ENCODE measurements at places on chromosomes 13 and 19.

DNA sequence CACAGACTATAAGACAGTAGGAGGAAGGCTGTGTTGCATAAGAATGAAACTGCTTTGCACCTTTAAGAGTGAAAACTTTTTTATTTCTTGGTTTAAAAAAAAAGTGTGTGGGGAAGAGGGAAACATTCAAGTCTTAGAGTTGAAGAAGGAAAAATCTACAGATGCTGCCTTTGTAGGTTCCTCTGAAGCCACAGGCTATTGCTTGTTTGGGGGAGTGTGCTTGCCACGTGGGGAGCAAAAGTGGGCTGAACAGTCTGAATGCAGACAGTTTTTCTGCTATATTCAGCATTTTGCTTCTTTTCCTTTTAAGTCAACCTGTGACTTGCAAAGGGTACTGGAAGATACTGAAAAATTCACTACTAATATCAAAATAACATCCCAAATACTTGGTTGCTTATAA, 36.9 kb downstream of the EFNB2 start:
- DNase-seq: no peak

- DNase-seq: no peak
Observed at GRCh38 chr19:51324167-51324481, 12.7 kb downstream of the IGLON5 start.

GRCh38 chr13:96632536-96633320, 361.5 kb downstream of the OXGR1 start:
- DNase-seq: peak; percentile 60

GRCh38 chr13:59270327-59270726, 893.4 kb downstream of the DIAPH3 start:
- DNase-seq: no peak

- no peak for DNase-seq
Observed at GRCh38 chr13:21938636-21939035, 267.8 kb downstream of the FGF9 start.

DNA sequence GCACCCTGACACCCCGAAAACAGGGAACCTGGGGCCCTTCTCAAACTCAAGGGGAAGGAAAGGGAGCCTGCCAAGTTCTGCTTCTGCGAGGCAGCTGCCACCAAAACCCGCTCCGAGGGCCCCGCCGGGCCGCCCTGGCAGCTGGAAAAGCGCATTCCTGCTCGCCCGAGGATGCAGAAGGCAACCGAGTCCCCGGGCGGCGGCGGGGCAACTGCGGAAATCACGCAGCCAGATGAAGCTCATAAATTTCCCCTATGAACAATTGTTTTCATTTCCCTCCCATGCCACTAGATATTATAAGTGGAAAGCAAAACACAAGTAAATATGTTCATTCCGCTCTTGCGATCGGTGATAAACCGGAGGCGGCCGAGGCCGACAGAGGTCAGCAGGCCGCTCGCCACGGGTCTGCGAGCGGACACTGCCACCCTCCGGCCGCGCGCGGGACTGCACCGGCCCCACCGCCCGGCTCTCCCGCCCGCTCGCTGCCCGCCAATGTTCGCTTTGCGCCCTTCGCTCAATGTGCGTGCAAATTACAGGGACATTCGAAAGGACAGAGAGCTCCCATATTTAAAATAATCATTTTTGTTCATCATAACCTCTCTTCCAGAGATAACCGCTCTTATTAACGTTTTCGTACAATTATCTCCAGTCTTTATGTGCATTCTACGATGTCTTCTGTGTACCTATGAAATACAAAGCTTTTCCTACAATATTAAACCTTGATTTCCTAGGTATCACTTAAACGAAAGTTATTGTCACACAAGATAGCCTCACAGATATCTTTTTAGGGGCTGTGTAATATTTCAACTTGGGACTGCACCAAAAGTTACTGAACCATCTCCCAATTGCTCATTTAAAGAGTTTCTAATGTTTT, 120.8 kb upstream of the ZNF507 start:
- DNase-seq: no peak

Data from COR-L47 (cell line).